ENCODE measurements at places on chromosomes 5 and 9.

GRCh38 chr5:80255431-80255810 lies 427 bp downstream of the SERINC5 start:
- peak; percentile 68 for DNase-seq

DNA sequence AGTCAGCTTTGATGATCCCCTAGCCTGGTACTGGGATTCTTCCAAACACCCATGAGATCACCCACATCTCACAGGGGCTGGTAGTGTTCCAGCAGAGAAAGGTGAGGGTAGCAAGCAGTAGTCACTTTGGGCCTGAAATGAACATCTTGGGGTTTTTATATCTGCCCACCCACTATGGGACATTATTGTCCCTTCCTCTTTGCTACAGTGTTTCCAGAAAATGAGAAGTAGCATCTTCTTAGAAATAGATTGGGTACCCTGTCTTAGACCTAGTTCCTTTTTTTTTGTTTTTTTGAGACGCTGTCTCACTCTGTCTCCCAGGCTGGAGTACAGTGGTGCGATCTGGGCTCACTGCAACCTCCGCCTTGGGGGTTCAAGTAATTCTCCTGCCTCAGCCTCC lies 249.2 kb upstream of the ANKRD55 start:
- DNase-seq, result no peak

- DNase-seq, result no peak
Observed at GRCh38 chr9:73541923-73542322, 390.3 kb downstream of the ANXA1 start.

DNA sequence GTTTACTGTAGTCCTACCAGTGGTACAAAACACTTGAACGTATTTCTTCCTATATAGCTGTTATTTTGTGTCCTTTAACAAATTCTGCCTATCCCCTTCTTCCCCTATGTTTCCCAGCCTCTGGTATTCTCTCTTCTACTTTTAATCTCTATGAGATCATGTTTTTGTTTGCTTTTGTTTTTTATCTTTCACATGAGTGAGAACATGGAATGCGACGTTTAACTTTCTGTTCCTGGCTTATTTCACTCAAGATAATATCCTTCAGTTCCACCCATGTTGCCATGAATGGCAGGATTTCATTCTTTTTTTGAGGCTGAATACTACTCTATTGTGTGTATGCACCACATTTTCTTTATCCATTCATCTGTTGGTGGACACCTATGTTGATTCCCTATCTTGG lies 634.4 kb upstream of the WWC1 start:
- no peak for DNase-seq

DNA sequence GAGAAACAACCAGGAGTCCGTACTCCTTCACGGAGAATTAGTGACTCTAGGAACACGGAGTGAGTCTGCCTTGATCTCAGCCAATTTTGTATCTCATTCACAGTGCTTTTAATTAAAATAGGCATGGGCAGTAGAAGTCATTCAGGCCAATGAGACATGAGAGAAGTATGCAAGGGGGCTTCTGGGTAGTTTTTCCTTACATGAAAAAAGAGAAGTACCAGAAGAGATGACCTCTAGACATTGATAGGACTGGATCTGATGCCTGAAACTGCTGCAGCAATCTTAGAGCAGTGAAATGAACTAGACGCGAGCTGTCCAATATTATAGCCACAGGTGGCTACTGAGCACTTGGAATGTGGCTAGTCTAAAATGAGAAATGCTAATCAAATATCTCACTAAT lies 187.7 kb upstream of the TLE4 start:
- DNase-seq, result no peak

DNA sequence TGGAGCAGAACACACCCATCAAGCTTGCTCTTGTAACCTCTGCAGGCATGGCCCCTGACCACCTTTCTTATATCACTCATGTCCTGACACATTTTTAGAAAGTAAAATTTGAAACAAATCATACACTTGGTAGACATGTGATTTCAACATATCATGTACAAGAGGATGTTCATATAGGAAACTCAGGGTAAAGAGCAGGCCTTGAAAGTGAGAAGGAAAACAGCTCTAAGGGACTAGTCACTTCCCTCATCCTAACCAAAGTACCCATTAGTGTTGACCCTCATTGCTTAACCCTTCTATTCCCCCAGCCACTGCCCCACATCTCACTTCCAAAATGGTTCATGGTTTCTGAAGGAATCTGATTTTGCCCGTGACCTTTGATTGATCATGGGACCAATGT lies 492.4 kb upstream of the KLF4 start:
- DNase-seq, result no peak

DNA sequence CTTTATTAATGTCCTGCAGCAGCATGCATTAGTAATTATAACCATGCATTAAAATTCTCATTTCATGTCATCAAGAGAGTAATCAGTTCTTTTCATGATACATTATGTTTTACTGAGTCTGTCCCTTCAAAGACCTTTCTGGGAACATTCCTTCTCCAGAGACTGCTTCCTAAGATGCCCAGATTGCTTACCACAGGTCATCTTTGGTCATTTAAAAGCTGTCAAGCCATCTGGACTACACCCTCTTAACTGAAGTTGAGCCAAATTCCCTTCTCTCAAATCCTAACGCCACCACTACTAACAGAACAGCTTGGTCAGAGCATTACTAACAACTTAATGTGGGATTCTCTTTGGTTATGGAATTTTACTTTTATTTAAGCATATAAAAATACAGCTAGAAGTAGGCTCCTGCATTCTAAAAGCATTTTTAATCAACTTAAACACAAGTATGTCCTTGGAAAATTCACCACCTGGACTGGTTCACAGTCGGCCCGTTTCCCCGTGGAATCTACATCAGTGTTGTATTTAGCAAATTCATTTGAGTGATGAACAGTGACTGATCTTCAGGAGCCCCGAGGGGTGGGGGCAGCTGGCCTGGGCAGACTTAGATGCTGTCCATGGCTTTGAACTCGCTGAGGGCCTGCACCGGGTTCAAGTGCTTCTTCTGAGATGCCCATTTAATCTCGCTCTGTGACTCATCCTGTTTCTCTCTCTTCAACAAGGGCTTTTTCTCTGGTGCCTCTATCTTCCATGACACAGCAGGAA lies 92.8 kb upstream of the CCDC112 start:
- DNase-seq, result no peak

DNA sequence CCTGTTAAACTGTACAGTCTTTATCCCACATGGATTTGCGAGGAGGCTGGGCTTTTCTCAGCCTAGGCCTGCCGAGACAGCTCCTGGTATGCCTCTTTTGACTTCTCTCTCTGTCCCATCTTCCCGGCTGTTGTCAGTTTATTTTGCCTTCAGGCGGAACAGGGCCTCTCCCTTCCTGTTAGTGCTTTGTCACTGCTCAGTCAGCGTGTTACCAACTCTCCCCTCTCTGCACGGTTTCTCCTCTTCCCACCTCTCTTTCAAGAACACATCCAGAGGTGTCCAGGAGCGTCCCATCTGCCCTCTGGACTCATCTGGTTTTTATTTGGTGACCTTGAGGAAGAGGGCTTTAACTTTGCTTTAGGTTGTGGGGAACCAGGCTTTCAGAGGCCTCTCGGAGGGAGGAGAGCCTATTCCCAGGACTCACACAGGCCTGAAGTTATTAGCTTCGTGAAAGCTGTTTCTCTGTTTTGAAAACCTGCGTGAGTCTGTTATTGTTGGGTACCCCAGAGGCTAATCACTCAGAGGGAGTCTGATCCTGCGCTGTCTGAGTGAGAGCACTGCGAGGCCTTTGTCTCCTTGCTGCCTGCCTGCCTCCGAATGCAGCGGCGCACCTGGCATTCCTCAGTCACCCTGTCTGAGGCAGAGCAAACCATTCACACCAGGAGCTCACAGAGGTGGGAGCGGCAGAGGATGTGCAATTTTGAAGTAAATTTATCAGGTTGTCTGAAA lies 234.4 kb upstream of the MPDZ start:
- peak; percentile 1 for DNase-seq

- no peak for DNase-seq
Observed at GRCh38 chr9:71629578-71630215, 138.6 kb downstream of the CEMIP2 start.

- no peak for DNase-seq
Observed at GRCh38 chr5:37323607-37324006, 47.3 kb downstream of the NUP155 start.

DNA sequence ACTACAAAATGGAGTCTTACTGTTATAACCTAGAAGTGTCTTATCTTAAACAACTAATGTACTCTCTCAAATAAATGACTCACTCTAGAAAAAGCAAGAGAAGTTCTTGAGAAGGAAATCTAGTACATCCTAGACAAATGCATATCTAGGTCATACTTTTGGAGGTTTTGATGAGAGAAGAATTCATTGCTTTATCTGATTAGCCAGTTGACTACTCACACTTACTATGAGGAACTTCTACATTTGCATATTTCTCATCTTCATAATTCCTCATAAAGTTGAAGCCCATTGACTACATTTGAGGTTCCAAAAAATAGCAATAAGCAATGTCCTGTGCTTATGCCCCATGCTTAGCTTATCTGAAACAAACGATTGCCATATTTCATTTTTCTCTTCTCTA lies 2.8 kb downstream of the JAKMIP2 start:
- DNase-seq, result no peak

DNA sequence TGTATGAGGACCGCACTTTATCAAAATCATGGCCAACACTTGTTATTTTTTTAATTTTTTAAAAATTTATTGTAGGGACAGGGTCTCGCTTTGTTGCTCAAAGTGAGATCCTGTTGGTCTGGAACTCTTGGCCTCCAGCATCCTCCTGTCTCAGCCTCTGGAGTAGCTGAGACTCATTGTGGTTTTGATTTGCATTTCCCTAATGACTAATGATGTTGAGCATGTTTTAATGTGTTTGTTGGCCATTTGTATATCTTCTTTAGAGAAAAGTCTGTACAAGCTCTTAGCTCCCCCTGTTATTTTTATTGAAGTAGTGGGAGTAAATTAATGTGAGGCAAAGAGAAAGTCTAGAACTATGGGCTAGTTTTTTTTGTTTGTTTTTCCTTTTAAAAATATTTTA lies 1.6 kb upstream of the RPS6 start:
- DNase-seq, result no peak

DNA sequence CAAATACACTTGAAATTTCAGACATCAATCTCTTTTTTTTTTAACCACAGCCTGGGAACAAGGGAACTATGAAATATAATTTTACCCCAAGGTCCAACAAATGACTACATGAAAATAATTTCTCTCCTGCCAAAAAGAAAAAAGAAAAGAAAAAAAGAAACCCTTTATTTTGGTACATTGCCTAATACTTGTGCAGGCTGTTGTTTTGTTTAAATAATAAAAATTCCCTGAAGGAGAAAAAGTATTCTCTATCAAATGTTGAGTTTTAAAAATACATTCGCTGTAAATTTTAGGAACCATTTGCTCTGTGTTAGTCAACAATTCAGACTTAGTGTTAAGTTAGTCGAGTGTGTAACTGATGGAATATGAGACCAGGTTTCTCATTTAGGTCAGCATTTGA lies 155.4 kb downstream of the PRDM6 start:
- DNase-seq, result no peak

GRCh38 chr5:159441441-159441840 lies 111.2 kb upstream of the IL12B start:
- peak; percentile 55 for DNase-seq

- DNase-seq, result no peak
Observed at GRCh38 chr5:154868702-154869101, 10.3 kb downstream of the CNOT8 start.

DNA sequence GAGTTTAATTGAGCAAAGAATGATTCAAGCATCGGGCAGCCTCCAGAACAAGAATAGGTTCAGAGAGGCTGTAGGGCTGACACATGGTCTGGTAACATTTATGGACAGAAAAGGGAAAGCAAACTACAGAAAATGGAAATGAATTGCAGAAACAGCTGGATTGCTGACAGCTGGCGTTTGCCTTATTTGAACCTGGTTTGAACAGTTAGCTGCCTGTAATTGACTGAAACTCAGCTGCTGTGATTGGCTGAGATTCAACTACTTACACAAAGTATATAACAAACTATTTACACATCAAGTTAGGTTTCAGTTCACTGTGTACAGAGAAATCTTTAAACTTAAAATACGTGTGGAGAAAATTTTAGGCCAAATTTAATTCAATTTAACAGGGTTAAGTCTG lies 441.7 kb downstream of the PRELID2 start:
- no peak for DNase-seq

DNA sequence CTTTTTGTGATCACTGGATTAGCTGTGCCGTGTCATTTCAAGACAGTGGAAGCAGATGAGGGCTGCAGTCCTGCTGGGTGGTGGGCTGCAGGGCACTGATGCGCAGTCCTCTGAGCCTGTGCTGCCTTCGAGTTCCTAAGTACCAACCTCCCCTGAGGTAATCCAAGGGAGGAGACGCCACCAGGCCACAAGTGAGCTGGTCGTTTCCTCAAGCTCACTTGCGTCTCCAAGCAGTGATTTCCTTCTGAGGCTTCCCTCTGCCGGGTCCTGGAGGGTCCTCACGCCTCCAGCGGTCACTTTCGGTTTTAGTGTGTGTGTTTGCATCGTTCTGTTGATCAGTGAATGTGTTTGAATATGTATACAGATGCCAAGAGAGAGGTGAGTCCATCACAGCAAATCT lies 115.7 kb downstream of the TRIO start:
- DNase-seq, result no peak

DNA sequence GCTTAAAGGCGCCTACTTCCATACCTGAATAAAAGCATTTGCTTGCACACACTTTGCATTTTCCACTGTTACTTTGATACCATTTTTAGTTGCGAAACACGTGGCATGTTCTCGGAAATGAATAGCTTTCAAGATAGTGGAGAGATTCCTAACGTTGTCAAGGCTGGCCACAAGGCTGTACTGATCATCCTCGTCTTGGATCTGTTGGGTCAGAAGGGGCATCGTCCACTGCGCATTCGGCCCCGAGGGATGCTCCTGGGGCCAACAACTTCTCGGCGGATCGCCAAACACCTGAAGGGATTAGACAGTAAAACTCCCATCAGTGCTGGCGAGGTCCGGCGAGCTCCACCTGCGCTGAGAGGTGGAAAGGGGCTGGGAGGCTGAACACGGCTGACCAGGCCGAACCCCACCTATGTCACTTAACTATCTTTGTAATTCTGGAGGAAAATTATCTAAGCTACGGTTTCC lies 599 bp downstream of the RAD1 start:
- no peak for DNase-seq

- DNase-seq, result no peak
Observed at GRCh38 chr9:80954521-80954920, 734.8 kb downstream of the TLE1 start.

GRCh38 chr5:145701404-145701803 lies 133.7 kb downstream of the PRELID2 start:
- no peak for DNase-seq

GRCh38 chr5:65418661-65419060 lies 63.1 kb downstream of the ADAMTS6 start:
- peak; percentile 34 for DNase-seq

GRCh38 chr9:98924946-98925820 lies 18.5 kb upstream of the COL15A1 start:
- no peak for DNase-seq

- no peak for DNase-seq
Observed at GRCh38 chr9:124359855-124360678, 55.2 kb downstream of the PSMB7 start.

GRCh38 chr5:133041910-133042309 lies 9.9 kb upstream of the HSPA4 start:
- no peak for DNase-seq

GRCh38 chr5:174654442-174654841 lies 69.9 kb upstream of the MSX2 start:
- DNase-seq, result no peak
